ENCODE measurements at places on chromosomes 1 and 21. TPM values are rescaled to one million over a fixed set of nuclear protein-coding genes. Genes with fewer than 3 reads are reported as not detected.

- no peaks in the 10 kb centered on the region for H3K27me3 ChIP-seq
- H3K4me1 ChIP-seq = peaks cover 27% of the 10 kb centered on the region
- DNase-seq = no peak
- H3K36me3 ChIP-seq = no peaks in the 10 kb centered on the region
- H3K27ac ChIP-seq = no peak overlapping the region
Measured at GRCh38 chr1:206526064-206526911, 19.0 kb downstream of the RASSF5 start.

CTTNBP2NL gene
- 59.4 TPM for total RNA-seq

GRCh38 chr1:115322631-115323030 lies 15.4 kb downstream of the NGF start:
- H3K4me3 ChIP-seq = no peak overlapping the region
- H3K36me3 ChIP-seq = no peaks in the 10 kb centered on the region
- no peaks in the 10 kb centered on the region for H3K27me3 ChIP-seq
- no peak for DNase-seq
- H3K4me1 ChIP-seq = no peaks in the 10 kb centered on the region

DNA sequence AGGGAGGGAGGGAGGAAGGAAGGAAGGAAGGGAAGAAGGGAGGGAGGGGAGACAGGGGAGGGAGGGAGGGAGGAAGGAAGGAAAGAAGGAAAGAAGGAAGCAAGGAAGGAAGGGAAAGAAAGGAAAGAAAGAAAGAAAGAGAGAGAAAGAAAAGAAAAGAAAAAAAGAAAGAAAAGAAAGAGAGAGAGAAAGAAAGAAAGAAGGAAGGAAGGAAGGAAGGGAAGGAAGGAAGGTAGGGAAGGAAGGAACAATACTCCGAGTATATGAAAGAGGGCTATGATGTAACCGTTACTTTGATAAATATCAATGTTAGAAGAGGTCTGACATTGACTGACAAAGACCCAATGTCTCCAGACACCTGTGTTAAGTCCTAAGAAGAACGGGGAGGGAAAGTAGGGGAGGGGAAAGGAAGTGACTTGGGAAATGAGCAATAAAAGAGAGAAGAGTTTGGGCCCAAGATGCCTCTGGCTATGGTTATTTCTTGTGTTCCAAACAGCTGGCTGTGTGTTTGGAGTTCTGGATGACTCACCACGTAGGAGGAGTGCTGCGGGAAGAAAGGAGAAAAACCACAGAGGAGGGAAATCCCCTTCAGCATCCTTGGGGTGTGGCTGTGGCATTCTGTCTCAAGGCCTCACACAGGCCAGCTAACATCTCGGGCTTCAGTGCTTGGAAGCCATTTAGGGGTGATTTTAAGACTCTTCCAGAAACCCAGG lies 37.0 kb upstream of the RXRG start:
- no peak for DNase-seq
- H3K4me3 ChIP-seq = no peak overlapping the region
- H3K27me3 ChIP-seq = peaks cover 5% of the 10 kb centered on the region
- no peaks in the 10 kb centered on the region for H3K36me3 ChIP-seq
- peaks cover 7% of the 10 kb centered on the region for H3K4me1 ChIP-seq

GRCh38 chr1:25037174-25038074 lies 107.3 kb upstream of the RUNX3 start:
- no peak overlapping the region for H3K27ac ChIP-seq
- H3K27me3 ChIP-seq = peaks cover 17% of the 10 kb centered on the region
- H3K4me3 ChIP-seq = no peak overlapping the region

Measured in suprapubic skin (tissue), 4 donors.